Small intestine (tissue), 16 donors: ENCODE measurements at places on chromosomes 7 and 10.

GRCh38 chr10:16231176-16231575 lies 205.6 kb upstream of the PTER start:
- DNase-seq = no peak

GRCh38 chr7:131012477-131013031 lies 278.5 kb upstream of the KLF14 start:
- no peak for DNase-seq

GRCh38 chr10:33331379-33331694 lies 3.1 kb downstream of the NRP1 start:
- DNase-seq = no peak

DNA sequence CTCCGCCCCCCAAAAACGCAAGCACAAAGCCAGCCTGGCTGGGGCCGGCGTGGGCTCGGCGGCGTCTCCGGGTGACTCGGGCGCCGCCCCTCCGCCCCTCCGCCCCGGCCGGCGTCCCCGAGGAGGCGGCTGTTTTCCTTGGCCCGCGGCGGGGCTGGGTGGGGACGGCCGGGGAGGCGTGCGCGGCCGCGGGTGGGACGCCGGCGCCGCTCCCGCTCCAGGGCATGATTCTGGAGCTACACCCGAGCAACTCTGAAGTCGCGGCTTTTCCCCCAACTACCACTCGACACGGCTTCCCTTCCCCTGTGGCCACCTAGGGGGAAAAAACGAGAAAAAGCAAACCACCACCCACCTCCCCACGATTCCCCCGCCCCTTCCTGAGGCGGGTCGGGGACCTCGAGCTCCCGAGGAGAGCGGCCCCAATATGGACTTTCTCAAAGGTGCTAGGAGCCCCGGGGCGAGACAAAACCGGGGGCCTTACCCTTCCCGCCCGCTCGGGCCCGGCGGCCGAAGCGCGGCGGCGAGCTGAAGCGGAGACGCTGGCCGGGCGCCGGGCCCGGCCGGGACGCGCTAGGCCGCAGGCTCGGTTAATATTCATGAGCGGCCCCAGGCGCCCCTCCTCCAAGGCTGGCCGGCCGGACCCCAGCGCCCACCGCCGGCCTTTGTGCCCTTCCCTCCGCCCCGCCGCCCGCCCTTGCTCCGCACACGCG lies 856 bp downstream of the ARHGAP21 start:
- peak; percentile 48 for DNase-seq

GRCh38 chr7:49344556-49344955 lies 420.2 kb downstream of the CDC14C start:
- no peak for DNase-seq

GRCh38 chr7:83629117-83629880 lies 19.6 kb downstream of the SEMA3E start:
- no peak for DNase-seq

DNA sequence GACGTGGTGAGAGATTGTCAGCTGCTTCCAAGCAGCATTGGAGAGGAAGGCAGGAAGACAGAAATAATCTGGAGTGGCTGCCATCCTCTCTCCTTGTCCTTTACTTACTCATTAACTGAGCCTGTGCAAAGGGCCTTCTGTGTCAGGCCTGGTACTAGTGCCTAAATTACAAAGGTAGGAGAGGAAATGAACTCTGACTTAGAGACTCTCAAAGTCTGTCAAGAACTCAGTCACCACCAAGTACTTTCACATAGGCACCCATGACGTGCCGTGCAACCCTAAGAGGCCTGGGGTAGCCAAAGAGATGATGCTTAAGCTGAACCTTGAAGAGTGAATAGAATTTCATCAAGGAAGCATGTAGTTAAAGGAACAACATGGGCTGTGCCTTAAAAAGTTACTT lies 866.9 kb downstream of the LRMDA start:
- no peak for DNase-seq

DNA sequence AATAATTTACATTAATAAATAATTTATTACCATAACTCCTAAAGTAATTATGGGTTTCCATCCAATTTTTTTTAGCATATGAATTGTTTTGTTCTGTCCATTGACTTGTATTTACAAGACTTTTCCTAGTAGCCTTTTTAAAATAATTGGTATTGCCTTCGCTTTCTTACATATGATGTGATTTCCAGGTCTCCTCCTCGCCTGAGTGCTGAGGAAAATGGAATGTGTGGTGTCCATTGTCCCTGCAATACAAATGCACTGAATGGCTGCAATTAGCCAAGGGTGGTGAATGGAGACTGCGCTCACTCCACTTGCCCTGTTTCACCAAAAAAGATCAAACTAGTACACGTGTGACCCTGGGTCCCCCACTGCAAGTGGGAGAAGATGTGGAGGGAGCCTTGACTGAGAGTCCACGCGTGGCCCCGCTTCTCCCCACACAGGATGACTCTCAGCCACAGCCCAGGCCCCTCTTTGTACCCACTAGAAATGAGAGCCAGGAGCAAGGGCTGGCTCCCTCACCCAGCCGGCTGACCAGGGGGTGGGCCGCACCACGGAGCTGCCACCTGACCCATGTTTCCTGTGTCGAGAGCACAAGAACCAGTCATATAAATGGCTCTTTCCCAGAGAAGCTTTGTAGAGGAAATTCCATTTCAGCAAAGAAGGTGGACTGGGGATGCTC lies 52.6 kb downstream of the FAM53B start:
- DNase-seq = no peak

GRCh38 chr7:23062452-23062851 lies 43.1 kb upstream of the KLHL7 start:
- no peak for DNase-seq

DNA sequence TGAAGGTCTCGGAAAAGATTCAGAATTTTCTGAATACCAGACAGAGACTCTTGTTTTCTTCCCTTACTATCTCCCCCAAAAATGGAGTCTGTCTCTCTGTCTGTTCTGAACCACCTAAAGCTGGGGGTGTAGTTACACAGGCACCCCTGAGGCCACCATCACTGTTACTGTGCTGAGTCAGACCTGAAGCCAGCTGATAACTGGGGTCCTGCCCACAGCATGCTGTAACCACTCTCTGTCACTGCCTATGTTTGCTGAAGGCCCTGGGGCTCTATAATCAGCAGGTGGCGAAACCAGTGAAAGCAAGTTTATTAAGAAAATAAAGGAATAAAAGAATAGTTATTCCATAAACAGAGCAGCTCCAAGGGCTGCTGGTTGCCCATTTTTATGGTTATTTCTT lies 575.2 kb upstream of the POT1 start:
- DNase-seq = no peak

- no peak for DNase-seq
These were observed 29.5 kb upstream of the PFKFB3 start for GRCh38 chr10:6173203-6173602.

DNA sequence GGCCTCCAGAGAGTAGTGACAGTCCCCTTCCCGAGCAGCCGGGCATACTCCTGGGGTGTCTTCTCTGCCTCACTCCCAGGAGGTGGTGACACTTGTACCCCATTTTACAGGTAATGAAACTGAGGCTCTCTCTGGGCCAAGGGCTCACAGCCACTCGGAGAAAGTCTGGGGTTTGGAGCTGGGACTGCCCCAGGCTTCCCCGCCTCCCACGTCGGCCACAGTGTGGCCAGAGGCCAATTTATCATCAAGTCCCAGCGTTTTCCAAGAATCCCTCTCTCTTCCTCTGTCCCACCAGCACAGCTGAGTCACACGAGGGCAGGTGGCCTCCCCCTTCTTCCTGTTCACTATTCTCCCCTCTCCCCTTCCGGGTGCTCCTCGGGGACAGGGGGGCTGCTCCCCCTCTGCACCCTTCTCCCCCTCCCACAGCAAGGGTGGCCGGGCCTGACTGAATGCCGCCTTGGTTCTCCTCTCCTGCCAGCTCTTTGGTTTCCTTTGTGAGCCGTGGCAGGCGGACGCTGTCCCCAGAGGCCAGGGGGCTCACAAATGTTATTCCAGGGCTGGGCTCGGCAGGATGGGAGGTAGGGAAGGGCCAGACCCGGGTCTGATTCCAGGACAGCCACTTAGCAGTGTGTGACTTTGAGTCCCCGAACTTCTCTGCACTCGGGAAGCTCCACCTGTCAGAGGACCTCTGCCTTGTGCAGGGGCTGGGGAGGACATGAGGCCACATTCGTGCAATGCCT lies 17.7 kb downstream of the CLIP2 start:
- DNase-seq = peak; percentile 31

DNA sequence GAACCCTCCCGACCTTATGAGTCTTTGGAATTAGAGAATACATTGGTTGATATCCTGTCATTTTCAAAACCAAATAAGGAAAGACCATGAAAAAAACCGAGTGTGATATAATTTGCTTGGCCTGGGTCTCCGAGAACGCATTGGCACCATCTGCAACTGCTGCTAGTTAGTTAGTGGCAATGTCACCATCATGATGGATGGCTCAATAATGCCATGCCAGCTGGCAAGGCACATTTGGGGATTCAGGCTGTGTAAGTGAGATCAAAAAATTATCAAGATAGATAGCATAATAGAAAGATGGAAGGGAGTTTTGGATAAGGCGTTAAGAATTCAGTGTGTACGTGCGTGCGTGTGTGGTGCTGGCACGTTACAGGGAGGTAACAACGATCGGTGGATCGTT lies 134.7 kb upstream of the TCERG1L start:
- no peak for DNase-seq

- DNase-seq = no peak
These were observed 385.7 kb downstream of the TNS3 start for GRCh38 chr7:47196106-47196645.

- no peak for DNase-seq
These were observed 48.2 kb downstream of the CFAP70 start for GRCh38 chr10:73310475-73310874.

GRCh38 chr7:135768064-135768463 lies 19.5 kb upstream of the FAM180A start:
- DNase-seq = no peak

DNA sequence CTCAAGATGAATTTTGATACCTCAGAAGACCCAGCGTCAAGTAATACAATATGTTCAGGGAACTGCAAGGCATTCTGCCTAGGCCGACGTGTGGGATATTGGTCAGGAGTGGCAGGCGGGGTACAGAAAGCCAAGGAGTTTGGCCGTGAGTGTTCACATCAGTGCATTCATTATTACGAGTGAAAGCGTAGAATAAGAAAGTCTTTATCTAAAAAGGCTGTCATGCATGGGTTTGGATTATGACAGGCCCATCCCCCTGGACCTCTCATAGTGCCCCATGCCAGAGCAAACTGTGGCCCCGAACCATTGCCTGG lies 7.5 kb downstream of the AIMP2 start:
- DNase-seq = no peak

DNA sequence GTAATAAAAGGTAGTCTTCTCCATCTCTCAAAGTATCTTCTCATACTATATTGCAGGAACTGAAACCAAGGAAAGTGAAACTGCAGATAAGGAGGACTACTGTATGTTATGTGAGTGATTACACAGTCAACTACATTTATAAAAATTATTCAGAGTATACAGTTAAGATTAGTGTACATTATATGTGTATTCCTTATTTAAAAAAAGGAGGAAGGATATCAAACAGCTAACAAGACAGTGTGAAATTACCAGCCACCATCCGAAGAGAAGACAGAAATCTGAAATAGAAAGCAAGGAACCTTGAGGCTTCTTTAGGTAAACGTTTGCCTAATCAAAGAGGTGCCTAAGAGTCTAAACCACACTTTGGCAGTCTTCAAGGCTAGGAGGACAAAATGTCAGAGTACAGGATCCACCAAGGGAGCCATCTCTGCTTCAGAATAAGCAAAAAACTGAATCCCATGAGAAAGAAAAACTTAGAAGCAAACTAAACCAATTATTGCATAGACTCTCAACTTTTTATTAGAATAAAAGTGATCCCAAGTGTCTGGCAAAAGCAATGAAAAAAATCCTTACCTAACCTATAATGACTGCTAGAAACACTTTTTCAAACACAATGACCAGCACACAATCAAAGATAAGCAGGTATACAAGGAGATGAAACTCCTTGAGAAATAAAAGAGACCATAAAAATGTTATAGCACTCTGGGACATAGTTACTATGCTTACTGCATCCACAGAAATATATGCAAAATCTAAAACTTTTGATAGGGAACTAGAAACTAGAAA lies 6.4 kb downstream of the USP6NL start:
- peak; percentile 62 for DNase-seq

DNA sequence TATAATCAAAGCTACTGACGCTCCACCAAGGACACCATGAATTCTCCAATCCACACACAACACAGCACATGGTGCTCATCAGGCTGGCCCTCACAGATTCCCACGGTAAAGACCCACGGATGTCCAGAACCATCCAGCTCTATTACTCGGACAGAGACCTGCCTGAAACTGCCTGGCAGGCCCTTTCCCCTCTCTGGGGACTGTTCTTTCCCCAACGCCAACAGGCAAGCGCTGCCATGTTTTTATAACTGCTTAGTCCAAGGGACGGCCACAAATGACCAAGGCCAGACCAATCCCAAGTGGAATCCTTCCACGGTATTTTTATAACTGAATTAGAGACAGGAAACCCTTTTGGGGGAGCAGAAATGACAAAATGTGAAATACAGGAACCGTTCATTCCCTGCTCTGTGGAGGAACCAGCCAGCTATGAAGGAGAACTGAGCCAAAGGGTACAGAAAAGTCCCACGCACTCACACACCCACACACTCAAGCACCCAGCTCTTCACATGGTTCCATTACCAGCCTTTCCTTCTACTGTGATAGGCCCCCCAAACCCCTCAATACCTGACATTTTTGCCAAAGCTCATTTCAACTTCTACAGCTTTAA lies 4.1 kb downstream of the PIP4K2A start:
- DNase-seq = no peak

DNA sequence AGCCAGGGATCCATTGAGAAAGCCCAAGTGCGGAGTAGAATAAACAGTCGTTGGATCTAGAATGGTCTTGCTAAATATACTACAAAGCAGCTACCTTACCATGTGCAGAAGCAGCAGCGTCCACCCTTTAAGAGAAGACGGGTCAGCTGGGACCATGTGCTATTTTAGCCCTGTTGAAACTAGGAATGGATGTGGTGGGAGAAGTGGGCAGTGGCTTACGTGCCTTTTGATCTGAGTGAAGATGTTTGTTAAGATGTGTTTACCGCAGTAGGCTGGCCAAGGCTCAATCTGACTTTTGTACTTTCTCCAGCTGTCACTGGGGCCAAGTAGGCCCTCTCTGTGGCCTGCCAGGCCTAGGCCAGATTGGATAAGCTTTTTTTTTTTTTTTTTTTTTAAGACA lies 9.2 kb downstream of the HABP2 start:
- peak; percentile 28 for DNase-seq

DNA sequence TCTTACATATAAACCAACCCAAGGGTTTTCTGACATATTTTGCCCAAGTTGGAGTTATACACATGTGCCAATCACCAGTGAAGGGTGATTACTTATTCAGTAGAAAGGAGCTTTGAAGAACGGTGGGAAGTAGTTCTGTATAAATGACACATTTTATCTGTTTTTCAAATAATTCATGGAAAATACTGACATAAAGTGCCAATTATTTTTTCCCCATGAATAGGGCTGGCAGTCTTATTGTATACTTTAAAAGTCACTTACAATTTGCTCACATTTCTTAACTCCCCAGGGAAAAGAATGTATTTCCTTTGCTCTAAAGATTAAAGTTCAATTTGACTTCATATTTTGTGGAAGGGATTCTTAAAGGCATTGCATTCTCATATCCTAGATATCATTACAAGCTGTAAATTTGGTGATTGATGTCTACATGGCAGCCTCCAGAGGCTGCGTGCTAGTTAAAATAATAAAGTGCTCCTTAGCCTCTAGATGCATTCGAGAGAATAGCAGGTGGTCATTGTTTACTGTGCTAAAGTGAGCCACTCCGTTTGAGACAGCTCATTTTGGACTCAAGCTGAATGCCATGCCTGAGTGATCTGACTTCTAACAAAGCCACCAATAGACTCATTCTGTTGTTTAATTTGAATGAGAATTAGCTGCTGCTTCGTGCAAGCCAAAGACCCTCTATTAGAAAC lies 148.8 kb upstream of the NRP1 start:
- DNase-seq = no peak

GRCh38 chr10:80184291-80184690 lies 21.0 kb downstream of the ANXA11 start:
- DNase-seq = no peak
